ENCODE measurements at places on chromosomes 4 and X. TPM values are rescaled to one million over a fixed set of nuclear protein-coding genes. Genes with fewer than 3 reads are reported as not detected.

OTC gene
- 0.87 TPM for total RNA-seq

MSANTD1 gene
- 1.4 TPM for total RNA-seq

SPOCK3 gene
- total RNA-seq: 0.15 TPM

NSG1 gene
- total RNA-seq: 0.86 TPM

NEIL3 gene
- total RNA-seq: 2.7 TPM

MAGEB1 gene
- total RNA-seq: not detected

IL13RA2 gene
- 4.0 TPM for total RNA-seq

IL3RA gene
- 13.9 TPM for total RNA-seq

Measured in left lung (tissue), 14 donors.